ENCODE measurements at places on chromosomes 2 and 18. TPM values are rescaled to one million over a fixed set of nuclear protein-coding genes. Genes with fewer than 3 reads are reported as not detected.

DNA sequence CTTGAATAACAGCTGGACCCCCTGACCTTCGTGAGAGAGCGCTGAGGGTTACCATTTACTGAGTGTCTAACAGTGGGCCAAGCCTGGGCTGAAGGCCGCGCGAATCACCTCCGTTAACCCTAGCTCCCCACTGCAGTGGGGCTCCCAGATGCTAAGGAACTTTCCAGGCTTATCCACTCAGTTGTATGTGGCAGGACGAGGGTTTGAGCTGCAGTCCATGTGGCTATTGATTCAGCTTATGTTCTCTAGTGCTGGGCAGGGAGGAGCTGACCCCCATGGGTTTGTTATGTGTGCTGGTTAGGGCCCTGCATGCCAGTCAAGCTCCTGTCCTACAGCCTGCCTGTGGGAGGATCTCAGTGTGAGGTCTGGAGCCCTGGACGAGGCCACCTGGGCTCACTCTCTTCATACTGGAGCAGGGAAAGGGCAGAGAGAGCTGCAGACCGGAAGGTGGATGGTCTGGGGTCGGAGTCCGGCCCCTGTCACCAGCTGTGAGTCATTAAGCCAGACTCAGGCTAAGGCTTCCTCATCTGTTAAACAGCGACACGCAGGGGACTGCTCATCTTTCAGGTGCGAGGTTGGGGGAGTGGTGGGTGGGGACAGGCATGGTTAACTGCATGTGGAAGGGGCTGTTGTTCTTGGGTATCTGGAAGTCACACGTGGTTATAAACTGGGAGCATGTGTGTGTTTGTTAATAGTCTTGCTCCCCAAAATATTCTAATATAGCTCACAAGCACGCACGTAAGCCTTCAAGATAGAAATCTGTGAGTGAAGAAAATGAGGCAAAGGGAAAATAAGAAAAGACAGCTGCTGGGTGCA lies 6.6 kb downstream of the PSD4 start:
- DNase-seq, result no peak
- peaks cover 4% of the 10 kb centered on the region for H3K36me3 ChIP-seq
- no peaks in the 10 kb centered on the region for H3K27me3 ChIP-seq
- peak overlapping the region; percentile 81 for H3K4me3 ChIP-seq
- H3K27ac ChIP-seq, result peak overlapping the region; percentile 97

DNA sequence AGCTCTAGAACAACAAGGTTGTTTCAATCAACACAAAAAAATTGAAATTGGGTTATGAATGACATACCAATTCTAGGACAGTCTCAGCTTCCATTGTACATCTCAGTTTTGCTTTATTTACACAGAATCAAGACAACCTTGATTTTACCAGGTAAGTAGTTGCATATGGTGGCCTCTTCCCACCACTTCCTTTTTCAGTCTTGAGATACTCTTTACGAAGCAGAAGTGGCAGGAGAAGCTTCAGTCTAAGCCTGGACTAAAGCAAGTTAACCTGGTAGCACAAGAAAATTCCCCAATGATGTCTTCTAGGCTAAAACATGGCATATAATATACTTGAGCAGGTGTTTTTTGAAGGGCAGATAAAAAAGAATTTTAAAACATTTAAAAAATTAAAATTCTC lies 10.7 kb upstream of the FAM136A start:
- H3K27me3 ChIP-seq, result no peaks in the 10 kb centered on the region
- H3K4me3 ChIP-seq, result no peak overlapping the region
- no peak for DNase-seq
- no peaks in the 10 kb centered on the region for H3K4me1 ChIP-seq
- H3K27ac ChIP-seq, result no peak overlapping the region

GRCh38 chr2:119106301-119106897 lies 52.2 kb downstream of the C1QL2 start:
- H3K4me3 ChIP-seq, result no peak overlapping the region
- DNase-seq, result no peak
- peaks cover 16% of the 10 kb centered on the region for H3K27me3 ChIP-seq
- no peaks in the 10 kb centered on the region for H3K4me1 ChIP-seq
- H3K27ac ChIP-seq, result no peak overlapping the region
- no peaks in the 10 kb centered on the region for H3K36me3 ChIP-seq

DNA sequence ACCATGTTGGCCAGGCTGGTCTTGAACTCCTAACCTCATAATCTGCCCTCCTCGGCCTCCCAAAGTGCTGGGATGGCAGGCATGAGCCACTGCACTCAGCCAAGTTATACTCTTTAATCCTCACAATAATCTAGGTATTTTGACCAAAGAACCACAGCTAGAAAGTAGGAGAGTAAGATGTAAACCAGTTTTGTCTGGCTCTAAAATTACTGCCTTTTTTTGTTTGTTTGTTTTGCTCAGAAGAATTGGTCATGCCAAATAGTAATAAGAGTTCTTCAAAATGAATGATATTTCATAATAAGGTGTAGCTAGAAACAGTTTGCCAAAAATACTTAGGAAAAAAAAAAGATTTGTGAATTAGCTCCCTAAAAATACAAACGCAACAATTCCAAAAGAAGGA lies 36.7 kb downstream of the SCN2A start:
- H3K27me3 ChIP-seq, result no peaks in the 10 kb centered on the region
- H3K36me3 ChIP-seq, result no peaks in the 10 kb centered on the region

DNA sequence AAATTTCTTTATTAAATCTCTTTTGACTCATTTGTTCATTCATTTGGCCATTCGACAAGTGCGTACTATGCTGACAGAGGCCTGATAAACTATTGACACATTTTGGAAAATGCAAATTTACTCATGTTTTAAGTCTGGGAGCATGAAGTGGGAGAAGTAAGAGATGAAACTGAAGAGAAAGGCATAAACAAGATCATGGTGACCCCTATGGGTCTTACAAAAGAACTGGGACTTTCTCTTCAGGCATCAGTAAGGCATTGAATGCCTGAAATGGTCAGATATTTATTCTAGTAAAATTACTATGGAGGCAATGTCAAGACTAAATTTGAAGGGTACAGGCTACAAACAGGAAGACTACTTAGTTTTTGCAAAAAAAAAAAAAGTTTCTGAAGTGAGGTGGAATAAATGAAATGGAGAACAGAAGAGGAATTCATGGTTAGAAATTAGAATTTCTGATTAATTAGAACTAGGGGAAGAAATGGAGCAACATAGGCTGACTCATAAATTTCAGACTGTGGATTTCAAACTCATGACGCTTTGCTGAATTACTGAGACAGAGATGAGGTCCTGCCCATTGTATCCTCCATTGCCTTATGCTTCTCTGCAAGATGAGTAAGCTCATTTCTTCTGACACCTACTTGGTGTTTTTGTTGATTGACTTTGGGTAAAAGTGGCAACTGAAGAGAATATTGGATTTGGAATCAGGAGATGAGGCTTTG lies 32.7 kb downstream of the VSNL1 start:
- H3K27me3 ChIP-seq, result peaks cover 4% of the 10 kb centered on the region
- H3K36me3 ChIP-seq, result no peaks in the 10 kb centered on the region
- H3K27ac ChIP-seq, result no peak overlapping the region
- no peaks in the 10 kb centered on the region for H3K4me1 ChIP-seq
- no peak overlapping the region for H3K4me3 ChIP-seq

GRCh38 chr2:45898819-45899218 lies 247.3 kb downstream of the PRKCE start:
- no peak overlapping the region for H3K4me3 ChIP-seq
- no peak overlapping the region for H3K27ac ChIP-seq
- DNase-seq, result no peak
- H3K27me3 ChIP-seq, result no peaks in the 10 kb centered on the region

DNA sequence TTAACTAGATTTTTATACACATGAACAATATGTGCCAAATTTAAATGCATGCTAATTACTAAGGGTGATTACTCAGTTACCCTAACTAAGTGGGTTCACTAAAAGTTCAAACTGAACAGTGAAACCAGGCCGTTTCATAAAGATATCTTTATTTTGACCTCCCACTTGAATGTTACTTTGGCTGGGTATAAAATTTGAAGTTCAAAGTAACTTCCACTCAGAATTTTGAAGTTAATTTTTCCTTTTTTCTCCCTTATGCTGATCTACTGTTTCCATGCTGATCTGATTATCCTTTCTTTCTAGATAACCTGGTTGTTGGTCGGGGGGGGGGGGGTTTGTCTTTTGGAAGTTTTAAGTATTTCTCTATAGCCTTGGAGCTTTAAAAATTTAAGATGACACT lies 25.5 kb upstream of the MAP4K4 start:
- H3K4me3 ChIP-seq, result no peak overlapping the region
- H3K4me1 ChIP-seq, result no peaks in the 10 kb centered on the region
- H3K27ac ChIP-seq, result no peak overlapping the region
- H3K27me3 ChIP-seq, result no peaks in the 10 kb centered on the region
- peaks cover 13% of the 10 kb centered on the region for H3K36me3 ChIP-seq
- no peak for DNase-seq

DNA sequence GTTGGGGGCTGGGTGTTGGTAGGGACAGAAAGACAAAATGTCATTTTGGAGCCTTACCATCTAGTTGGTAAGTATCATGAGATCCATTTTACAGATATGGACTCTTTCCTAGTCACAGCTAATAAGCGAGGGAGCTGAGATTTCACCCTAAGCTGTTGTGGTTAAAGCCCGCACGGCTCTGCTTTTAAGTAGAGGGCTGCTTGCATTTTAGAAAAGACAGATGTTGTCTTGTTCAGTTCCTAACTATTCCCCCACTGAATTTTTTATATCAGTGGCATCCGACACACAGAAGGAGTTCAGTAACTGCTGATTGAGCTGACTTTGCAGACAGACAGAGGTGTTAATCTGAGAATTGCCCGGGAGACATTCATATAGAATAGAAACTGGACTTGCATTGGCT lies 3.7 kb downstream of the QPCT start:
- no peaks in the 10 kb centered on the region for H3K36me3 ChIP-seq
- H3K4me1 ChIP-seq, result peaks cover 32% of the 10 kb centered on the region
- no peak for DNase-seq
- H3K27me3 ChIP-seq, result peaks cover 25% of the 10 kb centered on the region
- H3K4me3 ChIP-seq, result no peak overlapping the region
- no peak overlapping the region for H3K27ac ChIP-seq

DNA sequence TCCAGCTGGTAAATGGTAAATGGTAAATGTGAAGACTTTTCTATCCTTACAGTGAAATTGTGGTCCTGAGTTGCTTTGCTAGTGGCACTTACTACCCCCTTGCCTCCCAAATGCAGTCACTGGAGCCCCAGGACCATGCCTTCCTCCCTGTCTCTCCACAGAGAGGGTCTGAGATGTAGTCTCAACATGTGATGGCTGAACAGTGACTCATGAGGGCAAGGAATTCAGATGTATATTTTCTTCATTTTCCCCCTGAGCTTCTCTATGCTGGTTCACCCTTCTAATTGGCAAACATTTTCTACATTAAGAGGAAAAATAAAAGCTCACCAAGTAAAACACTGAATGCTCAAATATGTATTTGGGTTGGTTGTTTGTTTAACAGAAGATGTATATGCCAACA lies 232.0 kb downstream of the SH3BP4 start:
- no peak overlapping the region for H3K27ac ChIP-seq
- DNase-seq, result no peak
- peaks cover 29% of the 10 kb centered on the region for H3K27me3 ChIP-seq
- no peaks in the 10 kb centered on the region for H3K4me1 ChIP-seq

DNA sequence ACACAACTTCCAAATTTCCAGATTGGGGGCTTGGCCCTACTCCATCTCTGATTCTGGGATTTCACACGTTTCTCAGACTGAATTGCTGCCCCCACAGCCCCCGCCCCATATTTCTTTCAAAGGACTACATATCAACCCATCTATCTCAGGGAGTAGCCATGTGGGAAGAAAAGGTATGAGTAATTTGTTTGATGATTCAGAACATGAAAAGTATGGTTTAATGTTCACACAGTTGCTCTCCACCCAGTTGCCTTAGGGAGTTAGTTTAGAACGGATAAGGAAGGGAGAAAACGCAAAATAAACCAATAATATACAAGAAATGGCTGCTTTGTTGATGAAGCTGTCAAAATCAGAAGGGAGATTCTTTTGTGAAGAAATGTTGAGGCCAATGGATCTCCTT lies 145.1 kb downstream of the PIEZO2 start:
- H3K4me3 ChIP-seq, result no peak overlapping the region
- no peak for DNase-seq
- H3K27me3 ChIP-seq, result peaks cover 5% of the 10 kb centered on the region
- no peaks in the 10 kb centered on the region for H3K36me3 ChIP-seq
- H3K27ac ChIP-seq, result no peak overlapping the region

GRCh38 chr2:234846599-234847363 lies 105.0 kb upstream of the SH3BP4 start:
- H3K27ac ChIP-seq, result no peak overlapping the region
- H3K27me3 ChIP-seq, result peaks cover 4% of the 10 kb centered on the region
- no peak overlapping the region for H3K4me3 ChIP-seq
- no peaks in the 10 kb centered on the region for H3K36me3 ChIP-seq

- no peak overlapping the region for H3K4me3 ChIP-seq
- H3K36me3 ChIP-seq, result no peaks in the 10 kb centered on the region
- H3K4me1 ChIP-seq, result peaks cover 96% of the 10 kb centered on the region
- no peaks in the 10 kb centered on the region for H3K27me3 ChIP-seq
- peak overlapping the region; percentile 17 for H3K27ac ChIP-seq
Observed at GRCh38 chr2:237430861-237431260, 16.9 kb upstream of the COL6A3 start.

GRCh38 chr2:218063486-218063885 lies 5.6 kb upstream of the RUFY4 start:
- H3K27me3 ChIP-seq, result peaks cover 8% of the 10 kb centered on the region
- H3K36me3 ChIP-seq, result no peaks in the 10 kb centered on the region
- DNase-seq, result no peak

DNA sequence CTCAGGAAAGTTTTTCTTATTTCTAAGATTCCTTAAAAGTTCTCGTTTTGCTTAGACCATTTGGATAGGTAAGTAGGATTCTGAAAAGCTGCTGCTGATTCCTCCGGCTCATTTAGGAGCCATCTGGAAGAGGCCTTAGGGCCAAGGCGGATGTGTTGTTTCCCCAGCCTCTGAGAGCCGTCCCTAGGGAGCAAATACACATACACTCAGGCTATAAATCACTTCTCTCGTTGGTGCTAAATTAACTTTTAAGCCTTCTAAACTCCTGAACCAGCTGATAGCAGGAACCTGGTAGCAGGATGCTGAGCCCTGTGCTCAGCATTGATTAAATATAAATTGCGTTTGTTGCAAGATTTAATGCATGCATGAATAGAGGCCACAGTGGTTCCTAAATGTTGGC lies 109.8 kb downstream of the ADCYAP1 start:
- no peaks in the 10 kb centered on the region for H3K4me1 ChIP-seq
- no peaks in the 10 kb centered on the region for H3K36me3 ChIP-seq
- DNase-seq, result no peak
- H3K27me3 ChIP-seq, result no peaks in the 10 kb centered on the region
- no peak overlapping the region for H3K4me3 ChIP-seq
- H3K27ac ChIP-seq, result no peak overlapping the region

- DNase-seq, result no peak
- H3K27ac ChIP-seq, result no peak overlapping the region
- peaks cover 24% of the 10 kb centered on the region for H3K27me3 ChIP-seq
- no peak overlapping the region for H3K4me3 ChIP-seq
Observed at GRCh38 chr18:58871514-58872420, 7.1 kb downstream of the ZNF532 start.

GRCh38 chr2:217806482-217806765 lies 196.4 kb downstream of the TNS1 start:
- no peak overlapping the region for H3K4me3 ChIP-seq
- no peak overlapping the region for H3K27ac ChIP-seq
- no peaks in the 10 kb centered on the region for H3K36me3 ChIP-seq
- H3K27me3 ChIP-seq, result peaks cover 4% of the 10 kb centered on the region

ASB18 gene
- not detected for total RNA-seq

IL37 gene
- total RNA-seq, result not detected

SLC9A2 gene
- total RNA-seq, result not detected

Measured in naive thymus-derived CD8-positive, alpha-beta T cell (primary cell).